ENCODE measurements at places on chromosomes 6 and 20.

DNA sequence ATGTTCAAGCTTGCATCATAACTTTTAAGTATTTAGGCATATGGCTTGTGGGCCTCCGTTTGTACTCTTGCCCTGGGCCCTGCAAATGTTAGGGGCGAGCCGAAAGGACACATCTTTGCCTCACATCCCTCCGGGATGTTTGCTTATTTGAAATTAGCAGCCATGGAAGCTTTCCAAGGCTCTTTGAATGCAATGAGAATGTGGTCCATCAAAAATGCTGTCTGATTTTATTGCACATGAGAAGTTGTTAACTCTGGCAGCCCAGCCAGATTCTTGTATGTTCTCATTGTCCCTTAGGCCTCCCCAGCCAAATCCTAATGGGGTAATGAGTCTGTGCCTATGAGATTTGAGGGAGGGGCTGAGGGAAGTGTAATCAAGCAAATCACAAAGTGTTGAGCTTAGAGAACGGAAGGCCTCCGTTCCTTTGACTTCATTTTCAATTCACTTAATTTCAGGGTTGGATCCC lies 261.2 kb upstream of the MARCKS start:
- DNase-seq, result no peak

DNA sequence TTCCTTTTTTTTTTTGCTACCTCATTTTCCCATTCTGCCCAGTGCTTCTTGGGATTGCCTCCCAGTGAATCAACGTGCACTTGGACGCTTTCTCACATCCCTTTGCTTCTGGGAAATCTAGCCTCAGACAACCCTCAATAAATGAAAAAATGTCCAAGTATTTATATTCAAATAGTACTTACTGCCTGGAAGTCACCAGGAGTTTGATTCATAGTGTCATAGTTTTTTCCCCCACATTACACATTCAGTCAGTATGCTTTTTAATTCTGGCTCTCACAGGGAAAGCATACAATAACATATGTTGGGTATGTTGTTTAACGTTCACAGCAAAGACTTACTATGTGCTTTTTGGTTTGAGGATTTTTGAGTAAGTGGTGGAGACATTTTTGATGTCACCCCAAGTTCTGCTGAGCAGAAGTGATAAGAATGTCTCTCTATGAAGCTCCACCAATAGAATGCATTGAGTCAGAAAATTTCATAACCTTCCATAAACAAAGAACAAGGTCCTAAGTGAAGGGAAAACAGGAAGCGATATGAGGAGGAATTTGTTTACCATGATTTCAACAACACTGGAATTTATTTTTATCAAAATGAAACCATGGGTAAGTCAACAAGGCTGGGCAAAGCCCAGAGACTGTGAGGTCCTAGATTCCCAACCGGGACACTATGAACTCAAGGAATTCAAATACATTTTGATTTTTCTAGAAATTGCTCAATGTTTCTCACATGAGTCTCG lies 301.2 kb upstream of the BMP2 start:
- DNase-seq, result no peak

DNA sequence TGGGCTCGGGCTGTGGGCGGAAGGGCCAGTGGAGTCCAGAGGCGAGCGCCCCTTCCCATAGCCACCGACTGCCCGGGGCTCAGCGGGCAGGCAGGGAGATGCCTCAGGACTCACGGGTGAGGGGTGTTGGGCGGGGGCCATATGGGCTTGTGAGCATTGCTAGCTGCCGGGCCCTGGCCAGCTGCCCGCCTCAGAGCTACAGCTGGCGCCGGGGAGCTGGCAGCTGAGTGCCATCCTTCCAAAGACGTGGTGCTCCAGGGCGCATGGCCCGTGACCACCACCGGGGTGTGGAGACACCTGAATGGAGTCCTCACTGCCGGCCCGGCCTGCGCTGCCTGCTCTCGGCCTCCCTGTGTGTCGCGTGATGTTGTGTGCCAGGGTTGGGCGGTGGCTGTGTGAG lies 10.6 kb upstream of the RBBP8NL start:
- DNase-seq, result no peak

- DNase-seq, result no peak
These were observed 144.6 kb downstream of the LRFN2 start for GRCh38 chr6:40442591-40442990.

DNA sequence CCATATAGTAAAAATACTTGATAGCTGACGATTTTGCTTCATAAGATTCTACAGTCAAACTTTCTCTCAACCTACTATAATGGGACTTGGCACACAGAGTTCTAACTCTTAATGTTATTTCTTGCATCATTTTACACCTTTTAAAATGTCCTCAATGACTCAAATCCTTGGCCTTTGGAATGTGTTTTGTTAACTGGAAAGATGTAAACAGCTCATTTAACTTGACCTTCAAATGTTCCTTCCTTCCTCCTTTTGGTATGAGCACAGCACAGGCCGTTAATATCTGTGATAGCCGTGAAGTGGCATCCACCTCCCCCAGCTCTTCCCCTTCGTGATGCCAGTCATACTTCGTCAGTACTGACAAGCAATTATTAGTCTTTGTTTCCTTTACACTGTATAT lies 972.0 kb upstream of the CITED2 start:
- peak; percentile 56 for DNase-seq

- DNase-seq, result peak; percentile 48
These were observed 28.7 kb downstream of the PTPRK start for GRCh38 chr6:128491610-128492206.

- peak; percentile 89 for DNase-seq
These were observed 135.5 kb downstream of the CLIC5 start for GRCh38 chr6:45880159-45880558.

DNA sequence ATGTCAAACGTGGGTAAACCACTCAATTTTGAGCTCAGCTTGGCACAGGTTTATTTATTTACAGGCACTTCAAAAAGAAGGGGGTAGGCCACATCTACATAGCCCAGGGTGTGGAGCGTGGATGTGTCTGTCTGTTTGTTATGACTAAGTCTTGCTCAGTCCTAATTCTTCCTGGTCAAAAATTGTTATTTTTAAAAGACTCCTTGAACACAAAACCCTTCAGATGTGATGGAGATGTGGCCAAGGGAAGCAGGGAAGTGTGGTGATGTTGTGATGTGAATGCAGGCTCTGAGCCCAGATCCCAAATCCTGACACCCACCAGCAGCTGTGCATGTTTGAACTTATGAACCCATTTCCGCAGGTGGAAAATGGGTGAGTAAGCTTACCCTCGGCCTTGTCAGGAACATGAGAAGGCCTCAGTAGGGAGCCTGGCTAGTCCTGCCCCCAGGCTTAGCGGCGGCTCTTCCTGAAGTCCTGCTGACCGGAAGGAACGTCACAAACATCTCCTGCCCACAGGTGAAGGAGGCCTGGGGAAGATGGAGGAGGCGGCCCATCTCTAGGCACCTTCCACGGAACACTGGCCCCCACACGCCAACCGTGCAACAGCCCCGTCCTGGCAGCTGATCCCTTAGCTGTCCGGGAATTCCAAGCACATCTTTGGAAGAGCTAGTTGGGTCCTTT lies 119.7 kb downstream of the MYLK4 start:
- no peak for DNase-seq

DNA sequence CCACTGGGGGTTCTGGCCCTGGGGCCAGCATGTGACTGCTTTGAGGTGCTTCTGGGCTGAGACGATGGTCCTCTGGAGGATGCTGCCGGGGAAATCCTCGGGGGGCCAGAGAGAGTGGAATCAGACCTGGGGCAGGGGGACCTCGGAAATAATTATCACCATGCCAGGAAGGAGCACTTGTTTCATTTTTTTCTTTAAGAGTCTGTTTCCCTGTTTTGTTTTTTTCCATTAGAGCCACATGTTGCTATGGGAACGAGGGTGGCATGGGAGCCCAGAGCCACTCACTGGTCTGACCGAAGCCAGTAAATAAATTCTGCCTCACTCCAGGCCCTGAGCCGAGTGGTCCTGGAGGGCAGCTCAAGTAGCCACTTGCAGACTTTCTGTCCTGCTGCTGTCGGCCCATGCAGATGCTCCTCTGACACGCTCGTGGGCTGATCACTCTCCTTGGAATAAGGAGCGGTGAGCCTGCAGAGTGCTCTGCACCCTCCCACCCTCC lies 365.1 kb downstream of the ZFAND3 start:
- DNase-seq, result no peak

DNA sequence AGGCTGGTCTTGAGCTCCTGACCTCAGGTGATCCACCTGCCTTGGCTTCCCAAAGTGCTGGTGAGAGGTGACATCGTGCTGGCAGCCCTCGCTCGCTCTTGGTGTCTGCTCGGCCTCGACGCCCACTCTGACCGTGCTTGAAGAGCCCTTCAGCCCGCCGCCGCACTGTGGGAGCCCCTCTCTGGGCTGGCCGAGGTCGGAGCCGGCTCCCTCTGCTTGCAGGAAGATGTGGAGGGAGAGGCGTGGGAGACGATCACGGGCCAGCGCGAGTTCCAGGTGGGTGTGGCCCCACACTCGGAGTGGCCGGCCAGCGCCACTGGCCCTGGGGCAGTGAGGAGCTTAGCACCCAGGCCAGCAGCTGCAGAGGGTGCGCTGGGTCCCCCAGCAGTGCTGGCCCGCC lies 48.1 kb downstream of the ZBTB9 start:
- no peak for DNase-seq

GRCh38 chr6:116963972-116964371 lies 86.9 kb downstream of the RFX6 start:
- DNase-seq, result no peak

- DNase-seq, result no peak
These were observed 3.1 kb downstream of the COL12A1 start for GRCh38 chr6:75202676-75203131.

DNA sequence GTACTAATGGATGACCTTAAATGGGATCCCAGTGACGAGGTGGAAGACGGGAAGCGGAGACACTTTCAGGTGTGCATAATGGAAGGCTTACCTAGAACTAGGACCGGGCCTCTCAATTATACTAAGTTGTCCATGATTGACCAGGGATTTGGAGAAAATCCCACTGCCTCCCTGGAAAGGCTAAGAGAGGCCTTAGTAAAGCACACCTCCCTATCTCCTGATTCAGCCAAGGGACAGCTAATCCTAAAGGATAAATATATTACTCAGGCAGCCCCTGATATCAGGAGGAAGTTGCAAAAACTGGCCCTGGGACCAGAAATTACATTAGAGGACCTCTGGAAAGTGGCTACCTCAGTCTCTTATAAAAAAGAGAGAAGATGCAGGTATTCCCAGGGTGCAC lies 93.2 kb downstream of the JARID2 start:
- DNase-seq, result no peak

DNA sequence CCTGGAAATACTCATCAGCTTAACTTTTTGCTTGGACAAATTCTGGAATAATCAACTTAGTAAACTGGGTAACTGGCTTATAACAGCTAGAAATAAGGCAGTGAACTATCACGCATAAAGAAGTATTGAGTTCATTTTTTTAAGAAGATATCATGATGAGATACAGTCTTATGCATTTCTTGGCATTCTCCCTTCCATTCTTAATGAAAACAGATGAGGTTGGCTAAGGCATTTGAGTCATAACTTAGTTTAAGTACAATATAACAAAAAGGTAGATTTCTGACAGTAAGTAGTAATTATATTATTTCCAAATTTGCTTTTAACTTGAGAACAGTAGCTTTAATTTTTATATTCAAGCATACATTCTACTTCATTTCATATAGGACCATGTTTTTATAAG lies 56.1 kb downstream of the SAMD5 start:
- no peak for DNase-seq

DNA sequence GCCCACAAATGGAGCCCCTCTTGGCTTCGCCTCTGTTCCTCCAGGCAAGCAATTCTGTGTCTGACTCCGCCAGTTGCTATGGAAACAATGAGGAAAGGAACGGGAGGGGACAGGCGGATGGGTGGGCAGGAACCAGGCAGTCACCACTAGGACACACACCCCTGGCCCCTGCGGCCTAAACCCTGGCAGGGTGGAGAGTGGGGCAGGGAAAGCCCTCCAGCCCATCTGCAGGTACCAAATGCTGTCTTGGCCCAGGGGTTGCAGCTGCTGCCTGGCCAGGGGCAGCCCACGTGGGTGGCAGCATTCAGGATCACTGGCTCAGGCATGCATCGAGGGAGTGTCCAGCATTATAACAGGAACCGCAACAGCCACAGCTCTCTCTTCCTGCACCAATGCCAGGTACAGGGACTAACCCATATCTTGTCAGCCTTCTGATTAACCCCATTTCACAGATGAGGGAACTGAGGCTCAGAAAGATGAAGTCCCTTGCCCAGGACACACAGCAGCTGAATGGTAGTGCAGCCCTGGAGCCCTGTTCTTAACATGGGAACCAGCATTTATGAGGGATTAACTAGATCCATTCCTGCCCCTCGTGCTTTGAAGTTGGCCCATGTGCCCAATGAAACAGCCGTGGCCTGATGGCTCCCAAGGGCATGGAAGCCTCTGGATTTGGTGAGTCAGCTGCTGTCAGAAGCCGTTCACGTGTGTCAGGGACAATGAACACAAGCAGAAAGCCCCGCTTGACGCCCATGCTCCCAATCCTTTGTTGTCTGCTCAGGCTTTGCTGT lies 66.3 kb downstream of the NOL4L start:
- DNase-seq, result no peak

DNA sequence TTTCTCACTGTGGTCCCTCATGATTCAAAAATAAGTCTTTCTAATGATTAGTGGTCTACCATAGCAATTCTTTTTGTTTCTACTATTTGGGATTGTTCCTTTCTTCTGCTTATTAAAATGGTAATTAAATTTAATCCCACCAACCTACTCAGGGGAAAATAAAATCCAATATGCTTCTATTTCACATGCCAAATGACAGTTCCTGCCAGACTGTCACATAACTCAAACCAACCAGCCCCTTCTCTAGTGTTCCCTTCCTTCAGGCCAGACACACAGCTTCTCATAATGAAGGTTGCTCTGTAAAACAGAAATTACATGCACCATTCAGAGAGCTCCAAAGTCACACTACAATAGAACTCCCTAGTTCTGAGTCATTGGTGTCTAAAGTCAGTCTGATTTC lies 23.2 kb downstream of the PAK5 start:
- no peak for DNase-seq

DNA sequence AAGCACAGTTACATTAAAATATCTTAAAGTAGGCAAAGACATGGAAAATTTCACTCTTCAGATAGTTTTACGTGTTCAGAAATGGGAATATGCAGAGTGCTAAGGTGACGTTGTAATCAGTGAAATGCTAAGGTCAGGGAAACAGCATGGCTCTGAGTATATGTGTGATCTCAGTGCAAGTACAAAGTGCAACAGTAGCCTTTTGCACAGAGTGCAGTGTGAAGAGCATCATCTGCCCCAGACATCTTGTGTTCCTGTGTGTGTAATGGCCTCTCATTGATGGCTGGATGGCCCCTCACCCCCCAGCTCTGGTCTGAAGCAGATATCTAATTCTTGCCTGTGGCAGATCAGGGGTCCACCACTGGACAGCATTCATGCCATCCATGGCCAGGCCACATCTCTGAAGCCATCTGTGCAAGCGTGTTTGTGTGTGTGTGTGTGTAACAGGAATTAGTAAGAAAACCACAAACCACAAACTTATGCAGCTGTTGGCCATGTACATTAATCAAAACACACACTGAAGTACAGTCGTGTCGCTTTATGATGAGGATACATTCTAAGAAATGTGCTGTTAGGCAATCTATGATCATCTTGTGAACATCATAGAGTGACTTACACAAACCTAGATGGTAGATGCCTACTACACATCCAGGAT lies 165.1 kb downstream of the RALGAPA2 start:
- DNase-seq, result no peak

Data from SJSA1 (cell line).